Fibroblast of mammary gland (primary cell): ENCODE measurements at places on chromosomes 1 and 21.
A peak's percentile ranks its signal among the peaks of the same experiment; 100 is the strongest.

- DNase-seq = no peak
These were observed 465.3 kb downstream of the RWDD3 start for GRCh38 chr1:95699149-95699953.

GRCh38 chr21:41958886-41959563 is 5.2 kb upstream of the C2CD2 start:
- no peak for DNase-seq

DNA sequence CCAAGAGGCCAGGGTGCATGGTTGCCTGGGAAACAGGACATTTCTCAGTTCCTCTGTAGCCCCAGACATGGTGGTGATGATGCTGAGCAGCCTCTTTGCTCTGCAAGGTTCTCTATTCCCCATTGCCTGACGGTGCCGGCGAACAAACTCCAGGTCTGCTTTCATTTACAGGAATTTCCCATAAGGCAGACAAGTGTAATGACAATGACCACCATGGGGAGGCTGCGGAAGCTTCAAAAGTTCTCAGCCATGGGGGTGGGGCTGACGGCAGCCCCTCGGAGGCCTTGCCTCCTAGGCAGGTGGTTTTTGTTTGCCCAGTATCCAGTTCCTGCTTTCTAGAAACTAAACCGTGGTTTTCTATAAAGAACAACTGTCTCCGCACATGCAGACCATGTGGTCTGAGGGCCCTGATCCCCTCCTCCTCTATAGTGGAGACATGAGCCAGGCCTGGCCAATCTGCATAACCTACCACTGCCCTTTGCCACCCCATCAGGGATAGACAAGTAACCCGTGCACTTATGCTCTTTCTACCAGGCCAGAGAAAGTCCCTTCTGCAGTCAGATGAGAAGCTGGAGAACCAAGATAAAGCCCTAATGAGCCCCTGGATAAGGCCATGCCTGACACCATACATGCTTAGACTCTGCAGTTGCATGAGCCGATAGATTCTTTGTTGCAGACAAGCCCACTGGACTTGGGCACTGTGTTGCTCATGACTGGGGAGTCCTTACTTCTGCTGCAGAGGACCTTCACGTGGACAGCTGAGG is 54.1 kb downstream of the LDLRAD2 start:
- DNase-seq = no peak

GRCh38 chr21:31346256-31346821 is 2.3 kb upstream of the TIAM1 start:
- no peak for DNase-seq

DNA sequence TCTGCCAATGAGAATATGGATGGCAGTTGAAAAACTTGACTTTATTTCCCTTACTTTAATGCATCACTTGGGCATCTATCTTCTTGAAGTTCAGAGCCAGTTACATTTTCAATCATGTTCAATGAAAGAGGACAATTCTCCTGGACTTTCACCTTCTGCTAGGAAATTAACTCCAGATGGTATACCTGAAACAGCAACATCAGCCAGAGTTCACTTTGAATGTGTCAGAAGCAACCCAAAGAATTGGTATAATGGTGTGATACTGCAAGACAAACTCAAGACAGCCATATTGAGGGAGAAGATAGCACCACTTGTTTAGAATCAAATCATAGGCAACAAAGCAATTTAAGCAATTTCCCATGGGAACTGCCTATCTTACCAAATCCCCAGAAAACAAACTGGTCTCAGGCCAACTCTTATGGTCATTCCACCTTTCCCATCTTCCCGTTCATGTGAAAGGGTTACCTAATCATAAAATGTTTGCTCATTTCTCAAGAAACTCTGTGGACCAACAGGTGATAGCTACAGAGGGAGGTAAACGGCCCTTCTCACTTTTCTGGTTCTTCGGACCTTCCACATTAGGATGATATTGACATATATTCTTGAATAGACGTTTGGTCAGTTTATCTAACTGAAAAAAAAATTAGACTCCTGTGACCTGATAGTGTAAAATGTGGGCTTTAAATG is 29.7 kb upstream of the C8B start:
- no peak for DNase-seq

- DNase-seq = no peak
These were observed 16.6 kb upstream of the RNF223 start for GRCh38 chr1:1090424-1091343.

DNA sequence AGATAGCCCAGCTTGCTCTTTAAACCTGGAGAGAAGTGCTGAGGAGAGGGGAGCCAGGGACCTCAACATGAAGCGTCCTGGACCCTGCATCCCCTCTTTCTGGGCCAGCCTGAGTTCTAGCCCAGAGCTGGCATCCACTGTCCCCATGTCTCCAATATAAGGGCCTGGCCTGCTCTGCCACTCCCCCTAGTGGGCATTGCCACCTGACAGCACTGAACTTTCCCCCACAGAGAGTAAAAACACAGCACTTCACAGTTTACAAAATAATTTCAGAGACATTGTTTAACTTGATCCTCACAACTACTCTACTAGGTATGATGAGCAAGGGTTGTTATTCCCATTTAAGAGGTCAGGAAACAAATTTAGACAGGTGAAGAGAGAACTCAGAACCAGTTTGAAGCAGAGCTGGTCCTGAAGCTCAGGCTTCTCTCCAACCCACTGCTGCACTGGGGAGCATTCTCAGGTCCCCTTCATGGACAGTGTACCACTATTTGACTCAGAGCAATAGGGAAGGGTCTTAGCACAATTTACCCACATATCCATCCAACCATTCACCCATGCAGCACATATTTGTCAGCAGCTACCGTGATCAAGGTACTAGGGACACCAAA is 151.2 kb downstream of the DMRTA2 start:
- DNase-seq = peak; percentile 31

- DNase-seq = no peak
These were observed 5.7 kb downstream of the ZNF691 start for GRCh38 chr1:42851960-42852607.

GRCh38 chr1:222926566-222926965 is 111.7 kb downstream of the DISP1 start:
- peak; percentile 93 for DNase-seq

DNA sequence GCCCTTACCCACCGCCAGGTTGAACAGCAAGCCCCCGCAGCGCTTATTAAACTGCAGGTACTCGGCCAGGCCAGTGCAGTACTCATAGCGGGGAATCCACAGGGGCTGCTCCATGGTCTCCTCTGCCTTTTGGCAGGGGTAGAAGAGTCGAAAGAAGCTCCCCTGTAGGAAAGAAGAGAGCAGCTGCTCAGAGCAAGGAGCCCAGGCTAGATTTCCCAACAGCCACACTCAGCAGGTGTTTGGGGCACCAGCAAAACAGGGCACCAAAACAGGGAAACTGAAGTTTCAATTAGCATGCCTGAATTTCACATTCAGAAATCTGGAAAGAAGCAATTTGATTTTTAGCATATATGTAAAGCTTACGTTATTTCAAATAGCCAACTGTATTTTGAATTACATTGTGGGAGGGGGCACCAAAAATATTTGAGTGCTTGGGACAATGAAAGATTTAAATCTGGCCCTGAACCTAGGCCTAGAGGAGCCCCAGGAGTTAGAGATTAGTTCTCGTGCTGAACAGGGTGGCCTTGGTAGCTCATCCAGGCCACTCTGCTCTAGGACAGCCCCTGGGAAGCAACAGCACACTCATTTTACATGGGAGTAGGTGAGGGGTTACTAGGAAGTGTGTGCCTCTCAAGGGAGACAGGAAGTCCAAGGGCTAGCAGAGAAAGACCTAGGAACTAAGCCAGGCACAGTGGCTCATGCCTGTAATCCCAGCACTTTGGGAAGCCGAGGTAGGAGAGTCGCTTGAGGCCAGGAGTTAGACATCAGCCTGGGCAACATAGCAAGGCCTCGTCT is 8.2 kb downstream of the PAFAH2 start:
- peak; percentile 50 for DNase-seq

DNA sequence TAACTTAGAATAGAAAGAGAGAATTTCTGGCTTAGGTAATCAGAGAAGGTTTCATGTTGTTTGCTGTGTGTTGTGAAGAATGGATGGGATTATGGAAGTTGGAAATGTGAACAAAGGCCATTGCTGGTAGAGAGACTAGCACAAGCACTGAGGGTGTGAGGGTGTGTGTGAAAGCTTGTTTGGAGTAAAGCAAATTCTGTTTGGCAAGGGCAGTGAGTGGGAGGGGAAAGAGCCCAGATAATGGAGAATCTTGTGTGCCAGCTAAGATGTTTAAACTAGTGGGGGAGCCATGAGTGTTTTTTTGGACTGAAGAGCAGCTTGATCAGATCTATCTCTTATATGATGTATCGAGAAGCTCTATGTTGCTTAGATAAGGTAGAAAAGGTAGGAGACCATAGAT is 107.1 kb downstream of the DISP1 start:
- no peak for DNase-seq

DNA sequence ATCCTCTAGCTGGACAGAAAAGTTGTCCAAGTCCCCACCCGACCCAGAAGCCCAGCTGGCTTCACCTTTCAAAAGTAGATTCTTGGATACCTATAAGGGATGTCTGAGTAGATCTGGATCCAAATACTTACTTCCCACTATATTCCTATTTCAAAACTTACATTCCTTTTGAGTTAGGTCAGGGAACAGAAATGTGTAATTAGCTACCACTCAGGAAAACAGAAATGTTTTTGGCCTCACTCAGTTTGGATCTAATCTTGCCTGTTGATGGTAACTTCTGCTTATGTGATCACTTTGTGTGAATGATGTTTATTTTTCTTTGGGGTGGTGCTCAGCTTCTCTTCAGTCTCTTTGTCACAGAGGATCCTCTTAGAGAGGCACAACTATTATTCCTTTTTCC is 814.4 kb upstream of the RGS18 start:
- peak; percentile 0 for DNase-seq

DNA sequence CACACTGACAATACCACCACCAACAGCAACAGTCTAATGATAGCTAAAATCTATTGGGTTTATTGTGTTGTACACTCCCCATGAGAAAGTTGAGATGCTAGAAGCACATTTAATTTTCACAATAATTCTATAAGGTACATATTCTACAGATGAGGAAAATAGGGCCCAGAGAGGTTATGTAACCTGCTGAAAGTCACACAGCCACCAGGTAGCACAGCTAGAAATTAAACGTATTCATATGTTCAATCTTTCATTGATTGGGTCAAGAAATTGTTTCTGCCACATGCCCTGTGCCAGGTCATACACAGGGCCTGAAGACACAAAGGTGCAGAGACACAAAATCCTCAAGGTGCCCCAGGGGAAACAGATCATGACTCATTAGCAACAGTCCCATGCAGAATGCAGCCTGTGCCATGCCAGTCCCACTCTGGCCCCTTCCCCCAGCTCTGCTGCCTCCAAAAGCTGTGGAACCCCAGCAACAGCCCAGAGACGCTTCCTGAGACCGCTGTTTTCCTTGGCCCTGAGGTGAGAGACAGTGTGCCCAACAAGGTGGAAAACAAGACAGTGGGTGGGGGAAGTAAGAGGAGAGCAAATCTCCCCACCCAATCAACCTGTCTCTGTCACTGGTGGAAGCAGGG is 32.1 kb downstream of the GJA4 start:
- DNase-seq = no peak

GRCh38 chr1:39949891-39950290 is 5.1 kb upstream of the MFSD2A start:
- DNase-seq = no peak

GRCh38 chr1:89807983-89808382 is 12.8 kb upstream of the LRRC8D start:
- DNase-seq = no peak

DNA sequence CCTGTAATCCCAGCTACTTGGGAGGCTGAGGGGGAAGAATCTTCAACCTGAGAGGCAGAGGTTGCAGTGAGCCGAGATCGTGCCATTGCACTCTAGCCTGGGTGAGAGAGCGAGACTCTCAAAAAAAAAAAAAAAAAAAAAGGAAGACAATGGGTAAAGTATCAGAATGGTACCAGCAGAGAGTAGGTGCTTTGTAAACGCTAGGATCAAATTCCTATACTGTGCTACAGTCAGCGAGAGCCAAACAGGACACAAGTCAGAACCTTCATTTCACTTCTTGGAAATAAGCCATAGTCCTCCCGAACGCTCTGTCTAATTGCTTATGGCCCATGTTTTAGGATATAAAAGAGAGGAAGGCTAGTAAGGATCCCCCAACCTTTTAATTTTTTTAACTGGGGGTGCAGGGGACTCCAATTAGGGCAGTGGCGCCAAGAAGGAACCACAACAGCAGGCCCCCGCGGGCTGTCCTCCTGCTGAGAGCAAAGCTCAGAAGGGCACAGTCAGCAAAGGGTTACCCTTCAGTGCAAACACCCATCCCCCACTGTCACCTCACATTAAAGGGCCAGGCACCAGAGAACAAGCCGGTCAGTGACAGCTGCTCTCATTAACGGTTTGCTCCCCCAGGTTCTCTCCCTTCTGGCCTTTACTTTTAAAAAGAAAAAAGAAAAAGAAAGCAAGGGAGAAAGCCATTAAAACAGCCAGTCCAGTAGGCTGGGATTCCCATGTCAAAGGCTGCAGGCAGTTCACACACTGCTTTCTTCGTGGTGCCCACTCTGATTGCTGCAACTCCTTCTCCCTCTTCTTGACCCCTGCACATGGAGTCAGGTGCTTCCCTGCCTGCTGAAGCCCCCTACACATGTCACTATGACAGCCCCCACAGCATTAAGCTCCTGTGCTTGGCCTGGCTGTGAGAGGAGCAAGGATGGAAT is 69.4 kb downstream of the PLPP3 start:
- DNase-seq = no peak

DNA sequence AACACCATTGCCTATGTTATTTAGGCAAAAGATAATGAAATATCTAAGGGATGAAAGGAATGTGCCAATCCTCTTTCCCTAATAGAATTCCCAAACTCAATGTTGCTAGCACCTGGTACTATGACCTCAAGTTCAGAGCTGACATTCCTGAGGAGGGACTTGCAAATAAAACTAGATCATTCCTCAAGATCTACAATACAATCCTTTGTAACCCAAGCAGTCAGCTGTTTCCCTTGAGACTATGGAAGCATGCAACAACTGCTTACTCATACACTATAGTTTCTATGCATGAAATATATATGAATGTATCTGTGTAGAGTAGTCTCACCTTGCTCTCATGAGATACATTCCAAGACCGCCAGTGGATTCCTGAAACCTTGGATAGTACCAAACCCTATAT is 65.0 kb downstream of the ABL2 start:
- peak; percentile 66 for DNase-seq

- no peak for DNase-seq
These were observed 7.0 kb downstream of the RPS6KA1 start for GRCh38 chr1:26536521-26536920.

- no peak for DNase-seq
These were observed 130.7 kb upstream of the PRMT6 start for GRCh38 chr1:106925750-106926149.
